ENCODE measurements at places on chromosomes 2 and 18.

GRCh38 chr2:236078297-236079255, 89.6 kb downstream of the GBX2 start:
- no peak for DNase-seq
- H3K4me1 ChIP-seq = no peaks in the 10 kb centered on the region
- H3K36me3 ChIP-seq = no peaks in the 10 kb centered on the region
- H3K4me3 ChIP-seq = no peak overlapping the region

DNA sequence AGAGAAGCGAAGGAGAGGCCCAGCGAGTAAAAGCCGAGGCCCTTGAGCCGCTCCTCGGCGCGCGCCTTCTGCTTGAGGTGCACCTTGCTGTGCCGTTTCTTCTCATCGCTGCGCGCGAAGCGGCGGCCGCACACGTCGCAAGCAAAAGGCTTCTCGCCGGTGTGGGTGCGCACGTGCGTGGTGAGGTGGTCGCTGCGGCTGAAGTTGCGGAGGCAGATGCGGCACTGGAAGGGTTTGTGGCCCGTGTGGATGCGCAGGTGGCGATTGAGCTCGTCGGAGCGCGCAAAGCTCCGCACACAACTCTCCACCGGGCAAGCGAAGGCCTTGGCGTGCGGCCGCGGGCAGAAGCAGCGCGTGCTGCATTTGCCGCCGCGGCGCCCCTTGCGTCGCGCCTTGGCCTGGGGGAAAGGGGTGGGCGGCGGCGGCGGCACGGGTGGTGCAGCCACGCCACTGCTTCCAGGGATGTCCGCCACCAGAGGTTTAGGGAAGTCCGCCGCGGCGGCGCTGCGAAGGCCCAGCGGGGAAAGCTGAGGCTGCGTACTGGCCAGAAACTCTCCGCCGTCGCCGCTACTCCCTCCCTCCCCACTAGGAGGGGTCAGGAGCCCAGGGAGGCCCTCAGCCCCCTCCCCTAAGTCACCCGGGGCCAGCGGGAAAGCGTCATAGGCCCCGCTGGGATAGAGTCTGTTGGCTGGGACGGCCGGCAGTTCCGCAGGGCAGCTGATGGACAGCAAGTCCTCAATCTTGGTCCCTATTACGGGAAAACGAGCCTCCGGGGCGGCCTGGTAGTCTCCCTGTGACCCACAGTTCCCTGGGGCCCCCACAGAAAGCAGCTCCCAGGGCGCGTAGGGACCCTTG, 1.7 kb downstream of the EGR4 start:
- H3K27me3 ChIP-seq = peaks cover 62% of the 10 kb centered on the region
- H3K4me3 ChIP-seq = no peak overlapping the region
- H3K4me1 ChIP-seq = no peaks in the 10 kb centered on the region
- H3K36me3 ChIP-seq = no peaks in the 10 kb centered on the region
- no peak overlapping the region for H3K27ac ChIP-seq

DNA sequence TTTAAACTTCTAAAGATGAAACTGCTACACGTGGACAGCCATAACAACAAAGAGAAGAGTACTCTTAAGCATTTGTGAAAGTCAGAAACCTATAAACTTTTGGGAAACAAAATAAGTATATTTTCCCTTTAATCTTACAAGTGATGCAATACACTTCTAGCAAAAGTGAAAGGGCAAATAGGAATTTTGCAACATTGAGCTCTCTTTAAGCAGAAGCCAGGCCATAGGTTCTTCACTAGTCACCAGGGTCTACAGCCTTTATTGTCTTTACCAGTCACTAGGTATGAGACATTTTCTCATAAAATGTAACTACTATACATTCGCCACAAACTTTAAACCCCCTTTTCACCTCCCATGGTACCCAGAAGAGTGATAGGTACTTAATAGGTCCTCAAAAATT, 37.5 kb downstream of the SCN1A start:
- H3K27ac ChIP-seq = no peak overlapping the region
- no peaks in the 10 kb centered on the region for H3K27me3 ChIP-seq
- H3K4me3 ChIP-seq = no peak overlapping the region
- H3K4me1 ChIP-seq = no peaks in the 10 kb centered on the region
- no peak for DNase-seq
- H3K36me3 ChIP-seq = no peaks in the 10 kb centered on the region

DNA sequence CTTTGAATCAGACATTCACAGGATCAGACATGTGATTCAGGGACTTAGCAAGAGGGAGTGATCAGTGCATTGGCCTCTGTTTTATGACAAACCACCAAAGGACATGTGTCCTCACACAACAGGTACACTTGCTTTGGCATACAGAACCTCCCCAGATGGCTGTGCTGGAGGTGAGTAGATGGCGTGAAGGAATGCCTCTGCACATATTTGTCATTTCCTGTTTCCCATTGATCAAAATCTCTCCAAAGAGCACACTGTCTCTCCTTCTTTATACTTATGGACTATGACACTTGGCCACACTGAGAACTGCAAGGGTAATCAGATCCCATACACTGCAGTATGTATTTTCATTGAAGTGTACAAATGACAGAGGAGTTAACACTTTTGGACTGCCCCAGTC, 927.6 kb downstream of the TSN start:
- H3K27me3 ChIP-seq = no peaks in the 10 kb centered on the region
- DNase-seq = no peak
- H3K4me1 ChIP-seq = no peaks in the 10 kb centered on the region
- H3K4me3 ChIP-seq = no peak overlapping the region

DNA sequence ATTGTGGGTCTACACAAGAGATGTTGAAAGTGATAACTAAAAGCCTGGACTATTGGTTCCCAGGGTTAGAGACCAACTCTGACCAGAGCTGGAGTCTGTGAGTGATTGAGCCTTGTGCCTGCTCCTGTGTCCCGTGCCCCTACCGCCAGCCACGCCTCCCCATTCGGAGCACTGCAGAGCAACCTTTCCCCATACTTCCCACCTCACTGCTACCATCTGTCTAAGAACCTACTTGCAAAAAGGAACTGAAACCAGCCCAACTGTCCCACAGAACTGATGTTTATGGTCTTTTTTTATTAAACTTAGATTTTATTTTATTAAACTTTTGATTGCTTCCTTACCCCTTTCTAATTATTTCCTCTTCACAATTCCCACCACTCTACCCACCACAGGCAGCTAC, 300.3 kb upstream of the MGAT5 start:
- H3K4me1 ChIP-seq = peaks cover 59% of the 10 kb centered on the region
- no peaks in the 10 kb centered on the region for H3K36me3 ChIP-seq
- peak overlapping the region; percentile 57 for H3K4me3 ChIP-seq
- no peaks in the 10 kb centered on the region for H3K27me3 ChIP-seq
- peak overlapping the region; percentile 95 for H3K27ac ChIP-seq
- peak; percentile 84 for DNase-seq

DNA sequence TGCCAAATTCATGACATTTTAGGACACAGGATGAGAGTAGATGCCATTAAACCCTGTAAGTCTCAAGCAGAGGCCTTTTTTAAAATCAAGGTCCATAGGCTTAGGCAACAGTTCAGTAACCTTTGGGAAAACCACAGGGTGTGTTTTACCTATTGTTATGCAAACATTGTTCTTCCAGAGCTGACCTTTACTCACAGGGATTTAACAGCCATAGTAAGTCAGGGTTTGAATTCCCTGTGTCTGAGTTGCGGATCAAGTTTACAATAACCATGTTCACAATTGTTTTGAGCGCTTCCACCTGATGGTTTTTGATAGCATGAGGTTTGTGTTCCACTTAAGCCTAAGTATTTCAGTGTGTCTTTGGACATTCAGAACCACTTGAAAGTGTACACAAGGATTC, 160.1 kb upstream of the BOD1L2 start:
- no peak for DNase-seq
- H3K27me3 ChIP-seq = no peaks in the 10 kb centered on the region
- no peak overlapping the region for H3K27ac ChIP-seq
- H3K4me3 ChIP-seq = no peak overlapping the region
- no peaks in the 10 kb centered on the region for H3K36me3 ChIP-seq

- H3K27me3 ChIP-seq = no peaks in the 10 kb centered on the region
- no peak overlapping the region for H3K27ac ChIP-seq
- no peaks in the 10 kb centered on the region for H3K36me3 ChIP-seq
- no peaks in the 10 kb centered on the region for H3K4me1 ChIP-seq
These were observed 82.6 kb upstream of the FOSL2 start for GRCh38 chr2:28310107-28310506.

DNA sequence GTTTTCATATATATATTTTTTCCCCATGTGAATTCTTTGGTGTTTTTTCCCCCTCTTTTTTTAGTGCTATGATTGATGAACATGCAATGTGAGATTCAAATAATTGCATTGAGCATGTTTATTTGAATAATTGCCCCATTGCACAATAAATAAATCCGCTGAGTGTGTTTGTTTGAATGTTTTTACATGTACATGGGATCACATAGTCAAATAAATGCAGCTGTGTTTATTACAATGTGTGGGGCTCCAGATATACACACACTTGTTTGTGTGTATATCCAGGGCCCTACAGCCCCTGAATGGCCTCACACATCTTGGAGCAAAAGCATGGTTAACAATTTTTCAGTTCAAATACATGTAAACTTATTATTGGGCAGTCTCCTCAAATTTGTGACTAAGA, 134.5 kb downstream of the ZEB2 start:
- H3K27ac ChIP-seq = no peak overlapping the region
- no peaks in the 10 kb centered on the region for H3K27me3 ChIP-seq
- no peak overlapping the region for H3K4me3 ChIP-seq

DNA sequence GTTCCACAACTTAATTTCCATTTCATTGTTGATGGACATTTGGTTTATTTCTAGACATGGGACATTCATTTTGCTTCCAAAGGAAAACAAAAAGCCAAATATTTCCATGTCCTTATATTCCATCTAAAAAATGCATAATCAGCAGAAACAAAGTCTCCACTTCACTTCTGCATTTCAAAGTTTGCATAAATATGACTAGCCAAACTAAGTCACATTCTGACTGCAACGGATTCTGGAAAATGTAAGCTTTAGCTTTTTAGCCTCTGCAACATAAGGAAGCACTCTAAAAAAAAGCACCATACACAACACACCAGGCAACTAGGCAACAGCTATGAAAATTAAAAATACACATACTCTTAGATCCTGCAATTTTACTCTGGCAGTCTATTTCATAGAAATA, 135.3 kb downstream of the ETAA1 start:
- no peaks in the 10 kb centered on the region for H3K36me3 ChIP-seq
- no peaks in the 10 kb centered on the region for H3K4me1 ChIP-seq
- no peak overlapping the region for H3K4me3 ChIP-seq
- no peaks in the 10 kb centered on the region for H3K27me3 ChIP-seq

- no peaks in the 10 kb centered on the region for H3K36me3 ChIP-seq
- DNase-seq = no peak
- H3K4me1 ChIP-seq = no peaks in the 10 kb centered on the region
These were observed 10.2 kb upstream of the GFPT1 start for GRCh38 chr2:69397234-69397633.

- no peaks in the 10 kb centered on the region for H3K27me3 ChIP-seq
- no peak overlapping the region for H3K27ac ChIP-seq
- no peak for DNase-seq
- H3K36me3 ChIP-seq = no peaks in the 10 kb centered on the region
These were observed 28.5 kb downstream of the ST8SIA5 start for GRCh38 chr18:46728219-46728930.

- no peak overlapping the region for H3K4me3 ChIP-seq
- peaks cover 20% of the 10 kb centered on the region for H3K4me1 ChIP-seq
- no peaks in the 10 kb centered on the region for H3K27me3 ChIP-seq
- no peak overlapping the region for H3K27ac ChIP-seq
- H3K36me3 ChIP-seq = no peaks in the 10 kb centered on the region
- DNase-seq = no peak
These were observed 47.6 kb downstream of the PLB1 start for GRCh38 chr2:28543316-28544035.

DNA sequence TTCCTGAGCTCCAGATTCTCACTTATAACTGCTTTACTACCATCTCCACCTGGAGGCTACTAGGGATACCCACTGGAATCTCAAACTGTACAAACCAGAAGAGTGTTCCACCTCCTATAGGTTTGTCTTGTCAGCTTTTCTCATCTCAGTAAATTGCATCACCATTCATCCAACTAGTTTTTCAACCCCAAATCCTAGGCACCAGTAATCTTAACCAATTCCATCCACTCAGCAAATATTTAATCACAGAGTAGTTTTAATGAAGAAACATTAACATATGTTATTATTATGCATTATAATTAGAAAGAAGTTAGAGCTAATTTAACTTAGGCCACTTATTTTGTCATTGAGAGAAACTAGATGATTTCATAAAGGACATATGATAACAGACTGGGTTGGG, 635.0 kb downstream of the DCDC2C start:
- no peaks in the 10 kb centered on the region for H3K27me3 ChIP-seq
- DNase-seq = no peak
- H3K4me1 ChIP-seq = no peaks in the 10 kb centered on the region

GRCh38 chr2:18792226-18792629, 202.9 kb upstream of the NT5C1B start:
- no peaks in the 10 kb centered on the region for H3K36me3 ChIP-seq
- DNase-seq = no peak
- no peaks in the 10 kb centered on the region for H3K27me3 ChIP-seq
- no peak overlapping the region for H3K27ac ChIP-seq

GRCh38 chr2:217316743-217317142, 456.9 kb upstream of the TNP1 start:
- no peaks in the 10 kb centered on the region for H3K36me3 ChIP-seq
- no peak overlapping the region for H3K27ac ChIP-seq
- peak; percentile 65 for DNase-seq

GRCh38 chr18:56662502-56662901, 11.3 kb downstream of the WDR7 start:
- H3K27me3 ChIP-seq = no peaks in the 10 kb centered on the region
- H3K36me3 ChIP-seq = no peaks in the 10 kb centered on the region
- no peak overlapping the region for H3K27ac ChIP-seq
- DNase-seq = no peak
- no peaks in the 10 kb centered on the region for H3K4me1 ChIP-seq

GRCh38 chr2:39506215-39506614, 69.1 kb upstream of the MAP4K3 start:
- no peak overlapping the region for H3K4me3 ChIP-seq
- DNase-seq = no peak
- no peaks in the 10 kb centered on the region for H3K36me3 ChIP-seq
- 0 out of 2 replicates have a peak, but pooled peaks cover 6% of the 10 kb centered on the region for H3K4me1 ChIP-seq
- no peaks in the 10 kb centered on the region for H3K27me3 ChIP-seq
- H3K27ac ChIP-seq = no peak overlapping the region

- peaks cover 39% of the 10 kb centered on the region for H3K4me1 ChIP-seq
- no peak overlapping the region for H3K27ac ChIP-seq
- no peak overlapping the region for H3K4me3 ChIP-seq
These were observed 142.8 kb downstream of the SRBD1 start for GRCh38 chr2:45468279-45468678.

GRCh38 chr2:136929531-136929930, 164.2 kb downstream of the THSD7B start:
- H3K4me1 ChIP-seq = no peaks in the 10 kb centered on the region
- no peak overlapping the region for H3K4me3 ChIP-seq
- H3K27me3 ChIP-seq = no peaks in the 10 kb centered on the region

- H3K36me3 ChIP-seq = no peaks in the 10 kb centered on the region
- H3K27ac ChIP-seq = no peak overlapping the region
- peaks cover 14% of the 10 kb centered on the region for H3K27me3 ChIP-seq
- no peak for DNase-seq
These were observed 48.5 kb upstream of the CCDC150 start for GRCh38 chr2:196591004-196591403.

DNA sequence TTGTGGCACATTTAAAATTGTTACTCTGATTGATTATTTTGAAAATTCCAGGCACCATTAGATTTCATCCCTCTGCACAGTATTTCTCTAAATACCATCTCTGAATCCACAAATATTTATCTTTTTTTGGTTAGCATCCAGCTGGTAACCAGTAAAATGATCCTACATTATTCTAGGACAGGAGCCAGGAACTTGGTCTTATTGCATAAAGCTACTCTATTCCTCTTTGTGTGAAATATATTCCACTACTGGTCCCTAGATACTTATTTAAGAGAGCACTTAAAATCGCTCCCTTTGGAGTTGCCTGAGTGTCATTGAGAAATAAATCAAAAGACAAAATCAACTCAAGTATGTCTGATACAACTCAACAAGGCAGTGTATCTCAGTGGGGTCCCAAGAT, 7.4 kb upstream of the MBOAT2 start:
- H3K36me3 ChIP-seq = no peaks in the 10 kb centered on the region
- no peak overlapping the region for H3K27ac ChIP-seq
- H3K27me3 ChIP-seq = no peaks in the 10 kb centered on the region
- no peak overlapping the region for H3K4me3 ChIP-seq

Data from MM.1S (cell line).